Fibroblast of skin of abdomen (primary cell): ENCODE measurements at places on chromosomes 7 and 10.

DNA sequence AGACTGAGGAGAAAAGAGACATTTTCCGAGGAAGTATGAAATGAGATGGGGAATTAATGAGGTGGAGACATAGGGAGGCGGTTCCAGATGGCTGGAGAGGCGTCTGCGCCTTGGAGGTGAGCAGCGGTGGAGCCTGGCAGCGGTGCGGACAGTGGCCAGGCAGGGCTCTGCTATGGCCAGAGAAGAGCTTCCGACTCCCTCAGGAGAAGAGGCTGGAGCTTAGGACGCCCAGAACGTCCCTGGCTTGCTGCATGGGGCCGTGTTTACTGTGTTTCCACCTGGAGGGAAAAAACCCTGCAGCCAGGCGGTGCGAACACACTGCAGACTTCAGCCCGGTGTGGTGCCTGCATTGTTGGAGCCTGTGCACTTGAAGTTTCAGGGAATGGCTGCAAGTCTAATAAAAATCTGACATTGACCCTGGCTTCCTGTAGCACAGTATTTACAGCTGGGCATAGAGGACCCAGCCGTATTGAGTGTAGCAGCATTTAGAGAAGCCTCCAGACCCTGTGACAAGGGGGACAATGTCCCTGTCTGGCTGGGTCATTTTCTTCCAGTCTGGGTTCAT lies 447.1 kb upstream of the MKI67 start:
- DNase-seq: no peak

DNA sequence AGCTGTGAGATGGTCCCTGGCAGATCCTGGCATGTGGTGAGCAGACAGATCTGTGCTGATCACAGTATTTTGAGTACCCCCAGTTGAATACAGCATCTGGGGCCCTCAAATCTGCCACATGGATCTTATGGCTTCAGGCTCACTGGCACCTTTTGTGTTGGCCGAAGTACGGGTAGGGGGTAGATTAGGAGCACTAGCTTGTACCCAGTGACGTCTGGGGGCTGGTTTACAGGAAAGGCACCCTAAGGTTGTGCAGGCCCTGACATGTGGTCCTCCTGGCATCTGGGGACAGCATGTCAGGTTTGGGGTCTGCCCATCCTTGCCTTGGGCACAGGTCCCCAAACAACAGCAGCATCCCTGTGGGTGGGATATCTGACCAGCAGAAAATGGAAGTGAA lies 53.2 kb downstream of the SYPL1 start:
- no peak for DNase-seq

- peak; percentile 17 for DNase-seq
Measured at GRCh38 chr10:99888622-99889021, 106.2 kb downstream of the ABCC2 start.

GRCh38 chr10:109891105-109891504 lies 32.2 kb downstream of the XPNPEP1 start:
- DNase-seq: no peak

- DNase-seq: peak; percentile 64
Measured at GRCh38 chr7:101820703-101821102, 3.3 kb downstream of the CUX1 start.

GRCh38 chr7:157851501-157852067 lies 514.8 kb downstream of the DNAJB6 start:
- DNase-seq: no peak

GRCh38 chr7:74569501-74570075 lies 87.9 kb upstream of the GTF2I start:
- DNase-seq: no peak

- no peak for DNase-seq
Measured at GRCh38 chr10:61994405-61995219, 93.1 kb downstream of the ARID5B start.

DNA sequence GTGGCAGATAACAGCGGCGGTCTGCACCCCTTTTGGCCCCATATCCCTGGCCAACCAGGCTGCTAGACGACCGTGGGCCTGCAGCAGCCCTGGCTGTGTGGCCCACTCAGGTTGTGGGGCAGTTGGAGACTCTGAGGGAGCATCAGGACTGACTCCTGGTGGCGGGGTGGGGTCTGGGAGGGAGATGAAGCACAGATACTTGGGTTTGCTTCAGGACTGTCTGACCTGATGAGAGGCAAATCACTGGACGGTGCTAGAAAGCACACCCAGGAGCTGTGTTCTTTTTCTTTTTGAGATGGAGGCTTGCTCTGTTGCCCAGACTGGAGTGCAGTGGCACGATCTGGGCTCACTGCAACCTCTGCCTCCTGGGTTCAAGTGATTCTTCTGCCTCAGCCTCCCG lies 28.2 kb downstream of the BAMBI start:
- no peak for DNase-seq

- DNase-seq: peak; percentile 50
Measured at GRCh38 chr7:16710651-16711050, 42.9 kb upstream of the TSPAN13 start.

DNA sequence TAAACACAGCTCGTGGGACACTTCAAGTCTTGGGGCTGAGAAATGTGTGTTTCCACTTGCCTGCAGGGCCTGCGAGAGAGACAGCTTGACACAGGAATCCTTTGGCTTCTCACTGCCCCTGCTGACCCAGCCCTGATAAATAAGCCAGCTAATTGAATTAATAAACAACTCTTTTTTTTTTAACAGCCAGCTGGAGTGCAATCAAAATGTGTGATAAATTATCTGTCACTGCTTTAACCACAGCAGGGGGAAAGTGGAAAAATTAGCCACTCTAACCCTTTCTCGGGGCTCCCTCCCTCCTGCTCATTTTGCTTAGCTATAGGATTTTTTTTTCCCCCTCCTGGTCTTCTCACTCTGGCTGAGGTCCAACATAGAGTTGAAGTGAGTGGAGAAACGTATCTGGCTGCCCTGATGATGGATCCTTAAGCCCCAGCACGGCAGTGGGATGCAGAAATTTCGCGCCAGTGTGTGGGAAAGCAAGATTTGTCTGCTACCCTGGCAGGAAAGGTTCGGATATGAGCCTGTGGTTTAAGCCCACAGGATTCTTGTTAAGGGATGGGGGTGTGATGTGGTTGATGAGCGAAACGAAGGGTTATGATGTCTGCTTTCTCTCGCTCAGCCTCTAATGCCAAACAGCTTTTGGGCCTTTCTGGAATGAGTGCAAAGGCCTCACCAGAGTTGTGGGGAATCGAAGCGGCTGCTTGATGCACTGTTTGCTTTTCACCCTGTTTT lies 173.8 kb downstream of the TRIL start:
- DNase-seq: peak; percentile 91

DNA sequence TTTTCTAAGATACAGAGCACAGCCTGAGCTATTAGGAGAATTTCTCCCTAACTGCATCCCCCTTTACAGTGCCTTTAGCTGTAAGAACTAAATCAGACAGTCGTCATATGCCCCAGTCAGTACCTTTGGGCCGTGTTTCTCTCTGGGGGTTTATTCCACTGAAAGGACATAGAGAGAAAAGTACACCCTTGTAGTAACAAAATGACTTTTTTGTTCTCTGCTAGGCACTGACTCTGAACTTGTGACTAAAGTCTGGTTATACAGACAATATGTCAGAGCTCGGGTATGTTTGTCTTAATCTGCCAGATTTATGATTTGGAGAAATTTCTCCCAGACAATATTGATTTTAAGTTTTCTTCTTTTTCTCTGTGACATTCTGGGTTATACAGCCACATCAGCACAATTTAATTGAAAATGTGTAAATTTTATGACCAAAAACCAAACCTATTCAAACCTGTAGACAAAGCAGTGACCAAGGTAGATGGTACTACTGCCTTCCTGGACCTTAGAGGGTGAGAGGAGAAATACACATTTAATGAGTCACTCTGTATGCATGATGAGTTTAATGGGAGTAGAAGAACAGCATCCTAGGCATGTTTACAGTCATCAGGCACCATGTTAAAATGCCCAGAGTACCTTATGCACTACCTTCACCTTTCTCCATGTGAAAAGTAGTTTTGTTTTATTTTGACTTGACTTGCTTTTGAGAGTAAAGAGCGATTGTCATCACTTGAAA lies 156.1 kb upstream of the PLXDC2 start:
- DNase-seq: peak; percentile 25

GRCh38 chr7:78768859-78769258 lies 684.6 kb downstream of the MAGI2 start:
- peak; percentile 16 for DNase-seq

DNA sequence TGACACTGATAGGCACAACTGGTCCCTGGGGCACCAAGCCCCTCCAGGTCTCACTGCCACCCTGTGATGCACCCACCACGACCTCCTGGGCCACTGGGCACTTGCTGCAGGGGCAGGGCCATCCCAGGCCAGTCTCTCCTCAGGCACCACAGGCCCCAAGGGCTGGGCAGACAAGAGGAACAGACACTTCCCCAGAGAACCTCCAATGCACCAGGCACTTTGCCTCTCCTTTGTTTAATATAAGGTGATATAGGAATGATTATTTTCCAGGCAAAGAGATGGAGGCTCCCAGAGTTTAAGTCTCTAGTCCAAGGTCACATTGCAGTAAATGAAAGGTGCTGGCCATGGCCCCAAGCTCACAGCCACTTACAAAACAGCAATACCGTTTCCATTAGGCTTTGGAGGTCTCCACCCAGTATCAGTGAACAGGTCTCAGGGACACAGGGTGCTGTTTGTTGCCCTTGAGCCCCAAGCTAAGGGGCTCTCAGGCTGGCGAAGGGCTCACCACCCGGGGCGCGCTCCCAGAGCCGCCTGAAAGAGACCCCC lies 4.5 kb downstream of the DEPP1 start:
- no peak for DNase-seq

- DNase-seq: peak; percentile 58
Measured at GRCh38 chr10:99984211-99985034, 25.3 kb downstream of the DNMBP start.

- DNase-seq: peak; percentile 69
Measured at GRCh38 chr7:94323844-94324243, 70.9 kb upstream of the COL1A2 start.

DNA sequence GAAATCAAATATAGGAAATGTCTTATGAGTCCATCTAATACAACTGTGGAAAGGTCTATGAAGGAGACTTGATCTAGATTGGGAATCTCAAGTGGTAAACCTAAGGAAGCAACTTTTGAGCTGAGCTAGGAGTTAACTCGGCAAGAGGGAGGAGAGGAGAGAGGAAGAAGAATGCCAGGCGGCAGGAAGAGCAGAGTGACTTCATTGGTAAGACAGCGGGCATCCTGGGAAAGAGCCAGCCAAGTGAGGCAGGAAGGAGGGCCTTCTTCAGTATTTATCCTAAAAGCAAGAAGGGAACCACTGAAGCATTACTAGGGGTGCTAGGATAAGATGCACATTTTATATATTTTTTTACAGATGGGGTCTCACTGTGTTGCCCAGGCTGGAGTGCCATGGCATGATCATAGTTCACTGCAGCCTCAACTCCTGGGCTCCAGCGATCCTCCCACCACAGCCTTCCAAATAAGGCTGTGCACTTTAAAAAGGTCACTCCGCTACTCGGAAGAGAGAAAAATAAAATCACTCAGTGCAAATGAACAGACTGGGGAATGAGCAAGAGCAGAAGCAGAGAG lies 2.0 kb downstream of the BCL7B start:
- no peak for DNase-seq

DNA sequence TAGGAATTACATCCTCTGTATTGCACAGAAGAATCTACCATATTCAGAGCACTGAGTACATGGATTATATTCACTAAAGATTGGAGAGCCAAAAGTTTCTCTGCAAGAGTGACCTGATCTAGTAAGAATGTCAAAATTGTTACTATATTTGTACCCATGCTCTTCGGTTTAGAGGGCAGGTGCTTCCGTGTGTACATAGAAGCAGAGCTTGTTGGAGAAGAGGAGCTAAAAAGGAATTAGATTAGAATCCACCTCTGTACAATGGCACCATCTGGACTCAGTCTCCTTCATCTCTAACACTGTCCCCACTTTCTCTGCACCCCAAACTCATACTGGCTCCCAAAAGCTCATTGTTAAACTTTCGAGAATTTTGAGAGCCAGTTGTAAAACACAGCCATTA lies 8.3 kb downstream of the CALD1 start:
- DNase-seq: no peak

DNA sequence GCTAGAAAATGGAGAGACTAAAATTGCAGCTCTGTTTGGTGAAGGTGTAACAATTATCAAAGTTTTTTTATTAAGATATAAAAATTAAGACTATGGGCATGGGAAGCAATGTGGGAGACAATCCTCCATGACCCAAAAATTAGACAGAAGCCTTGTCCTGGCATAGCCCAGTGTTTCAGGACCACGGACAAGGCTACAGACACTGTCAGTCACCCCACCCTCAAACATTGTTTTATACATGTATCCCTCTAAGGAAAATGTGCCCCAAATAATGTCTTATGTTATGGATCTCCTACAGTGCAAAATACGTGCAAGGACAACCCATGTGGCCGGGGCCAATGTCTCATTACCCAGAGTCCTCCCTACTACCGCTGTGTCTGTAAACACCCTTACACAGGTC lies 24.0 kb downstream of the HABP2 start:
- DNase-seq: peak; percentile 32

- DNase-seq: peak; percentile 86
Measured at GRCh38 chr10:124791547-124792348, at the start of gene EEF1AKMT2. Gene EEF1AKMT2 (minus strand): TSS chr10:124791887. CDS start chr10:124791833, 54 bp downstream.

DNA sequence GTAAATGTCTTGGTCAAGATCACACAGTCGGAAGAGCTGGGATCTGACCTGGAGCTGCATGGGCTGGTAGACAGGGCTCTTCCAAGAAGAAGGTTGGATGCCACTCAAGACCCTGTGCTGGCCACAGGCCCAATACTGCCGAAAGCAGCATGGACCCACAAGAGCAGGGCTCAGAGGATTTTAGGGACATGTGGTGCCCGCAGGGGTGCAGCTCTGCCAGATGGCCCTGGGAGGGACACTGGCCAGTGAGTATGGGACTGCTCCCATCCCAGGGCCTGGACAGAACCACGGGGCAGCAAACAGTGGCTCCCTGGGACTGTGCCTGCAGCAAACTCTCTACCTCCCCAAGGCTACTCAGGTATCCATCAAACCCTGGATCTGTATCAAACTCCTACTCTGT lies 12.4 kb downstream of the MAT1A start:
- no peak for DNase-seq

DNA sequence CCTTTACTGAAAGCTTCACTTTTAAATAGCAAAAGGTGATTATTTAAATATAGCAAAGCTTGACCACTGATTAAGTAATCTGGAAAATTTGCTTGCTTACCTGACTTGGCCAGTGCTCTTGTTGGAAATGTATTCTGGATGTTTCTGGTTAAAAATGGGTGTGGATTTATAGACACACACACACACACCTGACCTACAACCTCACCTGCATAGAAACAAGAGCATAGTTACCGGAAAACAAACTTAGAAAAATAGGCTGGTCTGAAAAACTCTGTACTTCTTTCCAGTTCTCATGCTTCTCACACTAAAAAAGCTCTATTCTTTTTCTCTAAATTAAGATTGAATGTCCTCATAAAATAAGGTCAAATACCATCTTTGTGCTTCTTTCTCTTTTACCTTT lies at the start of gene AGR3:
TSS of gene AGR3 (minus strand) at position 140 of the 400 bp plus-strand sequence. CDS start 3,365 bp downstream, outside the sequence.
- DNase-seq: no peak

DNA sequence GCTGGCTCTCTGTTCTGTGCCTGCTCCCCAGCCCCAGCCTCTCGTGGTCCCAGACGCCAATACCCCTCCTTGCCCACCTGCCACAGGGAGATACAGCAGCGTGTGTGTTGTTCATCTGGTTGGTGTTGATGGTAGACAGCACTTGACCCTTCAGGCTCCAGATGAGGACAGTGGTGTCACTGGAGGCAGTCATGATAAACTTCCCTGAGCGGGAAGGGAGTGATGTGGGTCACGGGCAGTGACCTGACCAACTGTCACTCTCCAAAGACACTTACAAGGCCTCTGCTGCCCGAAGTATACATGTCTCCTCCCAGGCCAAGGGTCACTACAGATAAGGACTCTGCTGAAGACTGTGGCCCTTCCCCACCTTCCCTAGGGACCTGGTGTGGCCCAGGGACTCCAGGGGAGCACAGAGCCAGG lies 5.6 kb downstream of the TBL2 start:
- DNase-seq: no peak
